Vagina (tissue), 2 donors: ENCODE measurements at places on chromosomes 6 and 20. TPM values are rescaled to one million over a fixed set of nuclear protein-coding genes. Genes with fewer than 3 reads are reported as not detected.

The ENPP3 gene
- total RNA-seq: 2.0 TPM

The VIP gene
- 68.0 TPM for total RNA-seq

The DSP gene
- total RNA-seq: 802 TPM

The OR2H1 gene
- not detected for total RNA-seq

The DYNLT2 gene
- 3.2 TPM for total RNA-seq

The BANF2 gene
- total RNA-seq: not detected

The MUC21 gene
- total RNA-seq: 207 TPM

The AIF1 gene
- total RNA-seq: 25.0 TPM

The WFDC2 gene
- 2.2 TPM for total RNA-seq

The MATN4 gene
- total RNA-seq: not detected

The SYCP2 gene
- 3.2 TPM for total RNA-seq

The TAP1 gene
- 50.6 TPM for total RNA-seq

The MUC22 gene
- 2.9 TPM for total RNA-seq

The MYH7B gene
- under 0.01 TPM for total RNA-seq

The NRN1 gene
- total RNA-seq: 9.8 TPM

The PRRT1 gene
- 8.8 TPM for total RNA-seq

The DDO gene
- total RNA-seq: not detected

The SPDEF gene
- not detected for total RNA-seq

The OPN5 gene
- total RNA-seq: not detected

The GABRR1 gene
- not detected for total RNA-seq

The RRBP1 gene
- 79.8 TPM for total RNA-seq
